ENCODE measurements at places on chromosomes 6 and 20. TPM values are rescaled to one million over a fixed set of nuclear protein-coding genes. Genes with fewer than 3 reads are reported as not detected.

SALL4 gene
- polyA plus RNA-seq, result 3.0 TPM

DNA sequence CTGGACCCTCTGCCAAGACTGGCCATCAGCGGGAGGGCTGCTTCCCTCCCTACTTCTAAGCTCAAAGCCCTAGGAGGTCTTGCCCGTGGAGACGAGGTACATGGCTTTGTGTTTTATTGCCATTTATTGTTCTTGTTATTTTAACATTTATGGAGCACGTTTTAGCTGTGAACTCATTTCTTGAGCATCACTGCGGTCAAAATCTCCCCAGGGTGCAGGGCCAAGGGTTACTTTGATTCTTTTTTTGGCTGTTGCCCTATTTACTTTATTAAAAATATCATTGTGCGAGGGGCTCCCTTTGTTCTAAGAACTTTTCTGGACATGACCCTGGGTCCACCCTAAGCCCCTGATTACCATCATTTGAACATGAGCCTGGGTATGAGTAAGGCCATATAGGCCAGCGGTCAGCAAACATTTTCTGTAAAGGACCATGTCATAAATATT, 51.6 kb downstream of the EYA2 start:
- H3K4me3 ChIP-seq, result no peak overlapping the region
- DNase-seq, result no peak
- no peak overlapping the region for H3K27ac ChIP-seq
- peaks cover 3% of the 10 kb centered on the region for H3K27me3 ChIP-seq
- no peaks in the 10 kb centered on the region for H3K4me1 ChIP-seq
- no peaks in the 10 kb centered on the region for H3K36me3 ChIP-seq

GABRR1 gene
- polyA plus RNA-seq, result not detected

TRIM40 gene
- polyA plus RNA-seq, result not detected

DNA sequence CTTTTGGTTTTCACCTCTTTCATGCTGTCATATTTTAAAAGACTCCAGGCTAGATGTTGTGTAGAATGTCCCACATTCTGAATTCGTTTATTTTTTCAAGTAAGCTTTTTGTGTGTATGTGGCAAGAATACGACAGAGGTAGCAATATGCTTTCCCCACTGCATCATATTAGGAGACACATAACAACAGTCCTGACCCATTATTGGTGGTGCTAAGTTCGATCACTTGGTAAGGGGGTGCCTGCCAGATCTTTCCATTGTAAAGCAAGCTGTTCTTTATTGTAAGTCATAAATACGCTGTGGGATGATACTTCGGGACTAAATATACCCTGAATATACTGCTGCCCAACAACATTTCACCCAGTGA, 588 bp upstream of the NCOA3 start:
- H3K36me3 ChIP-seq, result no peaks in the 10 kb centered on the region
- no peaks in the 10 kb centered on the region for H3K27me3 ChIP-seq
- DNase-seq, result no peak

B3GALT4 gene
- polyA plus RNA-seq, result 8.7 TPM

MROH8 gene
- polyA plus RNA-seq, result 6.9 TPM

RBL1 gene
- 1.4 TPM for polyA plus RNA-seq

Data from pancreas (tissue), 10 donors.